Neural crest cell (in vitro differentiated cells): ENCODE measurements at places on chromosomes 13 and 19. TPM values are rescaled to one million over a fixed set of nuclear protein-coding genes. Genes with fewer than 3 reads are reported as not detected.

The PLPP2 gene
- total RNA-seq: 0.89 and 1.1 TPM in 2 replicates

DNA sequence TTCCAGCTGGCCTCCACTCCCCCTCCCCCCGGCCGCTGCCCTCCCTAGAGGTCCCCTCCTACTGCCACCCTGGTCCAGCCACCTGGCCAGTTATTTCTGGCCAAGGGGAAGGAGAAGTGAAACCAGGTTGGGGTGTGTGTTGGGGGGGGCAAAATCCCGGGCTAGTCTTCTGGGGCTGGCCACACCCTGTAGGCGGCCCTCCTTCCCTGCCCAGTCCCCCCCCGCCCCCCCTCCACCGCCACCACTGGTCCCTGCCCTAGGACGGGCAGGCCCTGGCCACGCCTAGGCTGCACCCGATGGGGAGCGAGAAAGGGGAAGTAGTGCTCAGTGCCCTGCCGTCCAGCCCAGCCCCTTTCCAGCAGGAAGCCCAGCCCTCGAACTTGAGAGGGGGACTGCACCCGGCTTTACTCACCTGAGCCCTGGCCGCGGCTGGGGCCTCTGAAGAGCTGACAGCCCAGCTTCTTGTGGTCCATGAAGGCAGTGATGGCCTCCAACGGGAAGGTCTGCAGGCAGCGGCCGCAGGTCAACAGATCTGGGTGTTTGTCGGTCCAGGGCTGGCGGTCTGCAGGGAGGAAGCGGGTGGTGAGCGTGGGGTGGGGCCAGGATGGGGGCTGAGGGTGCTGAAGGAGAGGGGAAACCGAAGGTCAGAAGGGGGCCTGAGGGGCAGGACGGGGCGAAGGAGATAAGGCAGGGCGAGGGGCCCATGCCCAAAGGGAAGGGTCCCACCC, 813 bp downstream of the ZNF296 start:
- peaks cover 24% of the 10 kb centered on the region for H3K4me1 ChIP-seq
- no peak overlapping the region for H3K27ac ChIP-seq
- no peaks in the 10 kb centered on the region for H3K36me3 ChIP-seq
- peaks cover 38% of the 10 kb centered on the region for H3K27me3 ChIP-seq
- peak overlapping the region; percentile 68 for H3K4me3 ChIP-seq

- no peaks in the 10 kb centered on the region for H3K27me3 ChIP-seq
- H3K36me3 ChIP-seq: no peaks in the 10 kb centered on the region
- peak overlapping the region; percentile 98 for H3K4me3 ChIP-seq
- peak overlapping the region; percentile 96 for H3K27ac ChIP-seq
- peak; percentile 20 for DNase-seq
Measured at GRCh38 chr19:44847144-44848035, 1.3 kb downstream of the NECTIN2 start.

GRCh38 chr13:53050151-53050550, 21.5 kb downstream of the OLFM4 start:
- H3K4me3 ChIP-seq: no peak overlapping the region
- H3K27ac ChIP-seq: no peak overlapping the region
- H3K36me3 ChIP-seq: no peaks in the 10 kb centered on the region
- H3K27me3 ChIP-seq: no peaks in the 10 kb centered on the region
- no peaks in the 10 kb centered on the region for H3K4me1 ChIP-seq

- H3K27me3 ChIP-seq: peaks cover 14% of the 10 kb centered on the region
- peak overlapping the region; percentile 41 for H3K4me3 ChIP-seq
- DNase-seq: no peak
- H3K36me3 ChIP-seq: peaks cover 32% of the 10 kb centered on the region
- H3K27ac ChIP-seq: no peak overlapping the region
- no peaks in the 10 kb centered on the region for H3K4me1 ChIP-seq
Measured at GRCh38 chr13:19607523-19608078, 25.9 kb upstream of the MPHOSPH8 start.

GRCh38 chr13:76680112-76680511, 206.1 kb downstream of the KCTD12 start:
- no peaks in the 10 kb centered on the region for H3K4me1 ChIP-seq
- H3K27me3 ChIP-seq: no peaks in the 10 kb centered on the region
- H3K4me3 ChIP-seq: no peak overlapping the region
- no peaks in the 10 kb centered on the region for H3K36me3 ChIP-seq
- no peak for DNase-seq
- H3K27ac ChIP-seq: no peak overlapping the region

The SPIB gene
- not detected in 2 replicates for total RNA-seq

DNA sequence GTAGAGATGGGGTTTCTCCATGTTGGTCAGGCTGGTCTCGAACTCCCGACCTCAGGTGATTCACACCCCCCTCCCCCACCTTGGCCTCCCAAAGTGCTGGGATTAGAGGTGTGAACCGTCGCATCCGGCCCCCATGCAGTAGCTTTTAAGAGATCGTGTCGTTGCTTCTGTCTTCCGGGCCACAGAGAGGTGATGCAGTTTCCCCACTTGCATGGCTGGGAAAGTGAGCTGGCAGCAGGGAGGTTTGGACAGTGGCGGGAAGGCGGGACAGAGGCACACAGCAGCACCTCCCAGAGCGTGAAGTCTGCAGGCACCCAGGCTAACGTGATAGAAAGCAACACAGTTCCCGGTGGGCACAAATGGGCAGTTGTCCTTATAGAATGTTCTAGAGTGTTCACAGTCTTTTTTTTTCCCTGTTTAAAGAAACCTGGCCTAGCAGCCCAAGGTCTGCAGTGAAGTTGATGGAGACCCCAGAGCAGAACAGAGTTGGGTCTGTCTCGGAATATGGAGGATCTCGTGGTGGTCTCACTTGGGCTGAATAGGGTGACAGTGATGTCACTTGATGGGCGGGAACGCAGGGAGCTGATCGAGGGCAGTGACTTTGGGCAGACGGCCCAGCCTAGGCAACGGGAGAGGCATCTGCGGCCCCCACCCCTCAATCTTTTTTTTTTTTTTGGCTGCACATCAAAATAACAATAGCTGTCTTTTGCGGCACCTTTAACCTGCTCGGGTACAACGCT, 4.9 kb downstream of the UHRF1 start:
- H3K4me3 ChIP-seq: peak overlapping the region; percentile 65
- peaks cover 49% of the 10 kb centered on the region for H3K4me1 ChIP-seq

- no peak for DNase-seq
- H3K36me3 ChIP-seq: no peaks in the 10 kb centered on the region
Measured at GRCh38 chr13:97242755-97243497, 20.8 kb downstream of the MBNL2 start.

The GRAMD1A gene
- total RNA-seq: 100 and 103 TPM in 2 replicates

The NBEA gene
- 10.8 and 11.9 TPM in 2 replicates for total RNA-seq

The CPB2 gene
- 0.43 and 0.44 TPM in 2 replicates for total RNA-seq

GRCh38 chr19:49335784-49336481, 727 bp downstream of the CD37 start:
- peaks cover 43% of the 10 kb centered on the region for H3K4me1 ChIP-seq
- H3K27me3 ChIP-seq: peaks cover 24% of the 10 kb centered on the region

DNA sequence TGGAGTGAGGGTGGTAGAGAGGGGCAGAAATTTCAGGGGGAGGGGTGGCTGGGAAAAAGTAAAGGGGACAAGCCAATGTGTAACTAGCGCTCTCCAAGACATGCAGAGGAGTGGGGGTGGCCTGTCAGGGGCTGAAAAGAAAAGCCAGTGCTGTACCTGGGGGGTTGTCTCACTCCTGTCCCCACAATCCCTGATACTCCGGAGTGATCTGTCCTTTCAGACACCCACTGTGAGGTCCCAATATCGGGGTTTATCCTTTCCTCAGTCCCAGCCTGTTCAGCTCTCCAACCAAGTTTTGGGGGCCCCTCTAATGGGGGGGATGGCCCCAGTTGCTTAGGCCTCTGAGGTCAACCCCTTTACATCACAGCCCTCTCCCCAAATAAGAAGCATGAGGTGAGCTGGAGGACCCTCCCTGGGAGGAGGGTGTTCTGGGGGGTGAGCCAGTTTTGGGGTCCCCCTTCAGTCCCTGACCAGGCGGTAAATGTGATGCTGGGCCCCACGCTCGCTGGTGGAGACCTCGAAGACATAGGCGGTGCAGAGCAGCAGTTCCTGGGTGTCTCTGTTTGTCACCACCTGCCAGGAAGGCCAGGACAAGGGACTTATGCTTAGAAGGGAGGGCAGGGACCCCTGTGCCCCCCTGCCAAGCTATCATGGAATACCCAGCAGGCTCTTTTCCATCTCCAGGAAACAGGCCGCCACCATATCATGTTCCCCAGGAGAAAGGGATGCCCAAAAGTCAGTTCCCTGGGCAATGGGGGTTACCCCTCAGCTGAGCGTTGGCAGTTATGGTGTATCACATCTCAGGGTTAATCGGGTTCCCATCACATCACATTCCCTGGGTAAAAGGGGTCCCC, 5.9 kb downstream of the CD37 start:
- H3K27me3 ChIP-seq: peaks cover 20% of the 10 kb centered on the region
- DNase-seq: no peak
- peaks cover 42% of the 10 kb centered on the region for H3K4me1 ChIP-seq
- peaks cover 33% of the 10 kb centered on the region for H3K36me3 ChIP-seq
- no peak overlapping the region for H3K4me3 ChIP-seq
- H3K27ac ChIP-seq: no peak overlapping the region

DNA sequence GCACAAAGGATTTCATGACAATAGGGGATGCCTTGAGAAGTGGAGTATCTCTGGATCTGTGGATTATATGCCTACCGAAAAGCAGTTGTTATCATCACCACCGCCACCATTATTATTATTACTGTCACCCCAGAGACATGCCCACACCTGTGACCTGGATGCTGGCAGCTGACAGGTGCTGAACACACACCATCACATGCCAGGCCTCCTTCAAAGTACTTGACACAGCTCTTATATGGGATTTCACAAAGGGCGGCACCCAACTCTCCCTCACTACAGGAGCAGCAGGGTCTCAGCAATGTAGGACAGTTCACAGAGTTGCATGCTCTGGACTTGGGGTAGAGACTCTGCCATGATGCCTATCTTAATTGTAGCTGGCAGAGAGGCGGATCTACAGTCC, 5.6 kb upstream of the GPR42 start:
- no peaks in the 10 kb centered on the region for H3K4me1 ChIP-seq
- no peak overlapping the region for H3K27ac ChIP-seq
- no peak for DNase-seq
- peaks cover 28% of the 10 kb centered on the region for H3K27me3 ChIP-seq
- H3K4me3 ChIP-seq: no peak overlapping the region

DNA sequence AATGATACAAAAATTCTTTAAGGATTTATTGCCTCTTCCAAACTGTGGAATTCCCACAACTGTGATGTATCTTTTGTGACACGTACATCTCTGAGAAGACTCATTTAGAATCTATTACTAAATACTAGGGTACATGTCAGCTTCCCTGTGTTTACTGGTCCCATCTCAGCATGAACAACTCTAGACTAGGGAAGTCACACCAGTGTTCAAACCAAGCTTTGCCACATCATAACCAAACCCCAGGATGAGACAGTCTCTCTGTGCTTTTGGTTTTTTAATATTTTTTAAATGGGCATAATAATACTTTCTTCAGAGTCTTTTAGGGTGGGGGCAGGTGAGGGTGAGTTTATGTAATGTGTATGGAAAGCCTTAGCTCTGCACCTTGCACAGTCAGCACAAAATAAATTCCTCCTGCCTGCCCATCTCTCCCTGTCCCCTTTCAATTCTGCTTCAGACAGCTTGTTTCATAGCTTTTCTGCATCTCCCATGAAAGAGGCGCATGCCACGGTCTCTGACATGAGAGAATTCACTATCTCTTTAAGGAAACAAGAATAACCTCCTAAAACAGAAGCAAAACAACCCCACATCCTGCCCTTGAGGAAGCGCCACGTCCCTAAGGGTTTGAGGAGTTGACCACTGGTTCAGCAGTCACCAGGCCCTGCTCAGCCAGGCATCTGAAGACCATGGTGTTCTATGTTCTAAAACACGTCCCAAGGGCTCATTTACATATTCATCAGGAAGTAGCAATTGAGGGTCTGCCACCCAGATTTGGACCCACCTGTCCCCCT, 174.5 kb downstream of the USP12 start:
- no peaks in the 10 kb centered on the region for H3K4me1 ChIP-seq
- no peaks in the 10 kb centered on the region for H3K36me3 ChIP-seq
- peaks cover 28% of the 10 kb centered on the region for H3K27me3 ChIP-seq
- no peak overlapping the region for H3K27ac ChIP-seq
- H3K4me3 ChIP-seq: no peak overlapping the region

GRCh38 chr19:14577885-14578427, 4.9 kb upstream of the CLEC17A start:
- H3K36me3 ChIP-seq: no peaks in the 10 kb centered on the region
- peaks cover 3% of the 10 kb centered on the region for H3K27me3 ChIP-seq
- no peak overlapping the region for H3K4me3 ChIP-seq
- no peak overlapping the region for H3K27ac ChIP-seq

The MKNK2 gene
- 115 and 123 TPM in 2 replicates for total RNA-seq

DNA sequence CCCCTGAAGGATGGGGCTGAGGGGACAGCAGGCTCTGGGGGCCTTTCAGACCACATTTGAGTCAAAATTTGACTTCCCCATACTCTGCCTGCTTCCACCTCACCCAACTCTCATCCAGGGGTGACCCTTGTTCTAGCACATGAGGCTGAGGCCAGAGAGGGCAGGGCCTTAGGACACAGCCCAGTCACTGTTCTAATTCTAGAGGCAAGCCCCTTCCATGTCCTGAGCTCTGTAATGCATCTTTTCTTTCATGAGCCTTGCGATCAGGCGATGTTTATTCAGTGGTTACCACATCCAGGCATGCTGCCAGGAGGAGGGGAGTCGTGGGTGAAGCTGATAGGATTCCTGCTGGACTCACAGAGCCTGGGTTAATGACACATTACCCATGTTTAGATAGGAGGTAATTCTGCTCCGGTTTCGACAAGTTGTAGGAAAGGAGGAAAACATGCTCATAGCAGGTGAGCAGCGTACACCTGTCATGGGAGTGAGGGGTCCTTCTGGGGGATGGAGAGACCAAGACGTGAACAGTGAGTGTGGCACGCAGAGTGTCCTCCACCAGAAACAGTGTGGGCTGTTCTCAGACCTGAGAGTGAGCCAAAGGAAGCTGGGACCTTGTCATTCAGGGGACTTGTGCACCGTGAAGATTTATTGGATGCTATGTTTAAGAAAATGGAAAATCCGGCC, 9.3 kb downstream of the RPS9 start:
- H3K4me1 ChIP-seq: peaks cover 46% of the 10 kb centered on the region
- H3K36me3 ChIP-seq: peaks cover 36% of the 10 kb centered on the region
- peaks cover 21% of the 10 kb centered on the region for H3K27me3 ChIP-seq
- peak overlapping the region; percentile 99 for H3K4me3 ChIP-seq
- peak overlapping the region; percentile 44 for H3K27ac ChIP-seq

GRCh38 chr13:106919133-106919532, 351.2 kb upstream of the ARGLU1 start:
- DNase-seq: no peak
- no peaks in the 10 kb centered on the region for H3K36me3 ChIP-seq
- H3K27ac ChIP-seq: peak overlapping the region; percentile 92
- H3K4me1 ChIP-seq: peaks cover 68% of the 10 kb centered on the region

DNA sequence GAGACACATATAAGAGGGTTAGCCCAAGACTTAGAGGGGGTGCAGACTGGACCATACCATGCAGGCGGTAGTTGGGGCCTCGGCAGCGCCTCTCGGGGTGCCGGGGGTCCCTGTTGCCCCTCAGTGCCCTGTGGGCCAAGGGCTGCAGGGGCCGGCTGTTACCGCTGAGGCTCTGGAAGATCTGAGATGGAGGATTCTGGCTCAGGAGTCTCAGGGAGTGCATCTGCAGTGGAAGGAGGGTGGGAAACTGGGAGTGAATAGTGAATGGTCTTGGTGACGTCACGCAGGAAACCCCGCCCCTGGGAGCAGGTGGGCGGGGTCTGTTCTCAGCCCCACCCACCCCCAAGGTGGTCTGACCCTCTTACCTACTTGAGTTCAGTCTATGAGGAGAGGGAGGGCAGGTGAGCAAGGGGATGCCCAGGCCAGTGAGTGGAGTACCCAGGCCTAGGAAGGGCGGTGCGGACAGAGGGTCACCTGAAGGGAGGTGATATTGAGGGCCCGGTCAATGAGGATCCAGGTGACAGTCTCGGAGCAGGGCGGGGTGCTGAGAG, 1.7 kb upstream of the DBP start:
- H3K36me3 ChIP-seq: peaks cover 2% of the 10 kb centered on the region
- DNase-seq: no peak
- no peak overlapping the region for H3K27ac ChIP-seq
- peaks cover 55% of the 10 kb centered on the region for H3K27me3 ChIP-seq
- H3K4me1 ChIP-seq: peaks cover 31% of the 10 kb centered on the region
- peak overlapping the region; percentile 85 for H3K4me3 ChIP-seq
